ENCODE measurements at places on chromosomes 12 and 14. TPM values are rescaled to one million over a fixed set of nuclear protein-coding genes. Genes with fewer than 3 reads are reported as not detected.

Gene GPR65
- 0.38 TPM for total RNA-seq

Gene MORN3
- 5.4 TPM for total RNA-seq

Gene SMCO2
- 2.0 TPM for total RNA-seq

Gene HSPB8
- 121 TPM for total RNA-seq
